Ovary (tissue), 10 donors: ENCODE measurements at places on chromosomes 1 and 21.

DNA sequence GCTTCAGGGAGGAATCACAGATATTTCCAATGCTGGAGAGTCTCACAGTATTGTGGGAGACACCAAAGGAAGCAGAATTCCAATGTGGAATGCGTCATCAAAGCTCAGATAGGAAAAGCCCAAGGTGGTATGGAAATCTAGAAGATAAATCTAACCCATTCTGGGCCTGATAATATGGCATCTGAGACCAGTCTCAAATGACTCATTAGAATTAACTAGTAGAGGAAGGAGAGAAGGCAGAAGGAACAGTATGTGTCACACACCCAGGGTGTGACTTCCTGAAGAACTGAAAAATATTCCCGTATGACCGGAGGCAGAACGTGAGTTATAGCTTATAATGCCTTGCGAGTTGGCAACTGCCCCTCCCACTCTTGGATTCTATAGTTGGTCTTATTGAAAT, 499.2 kb downstream of the PLPP3 start:
- no peak for DNase-seq

GRCh38 chr1:174874331-174875053, 125.3 kb upstream of the CACYBP start:
- no peak for DNase-seq

- DNase-seq, result peak; percentile 72
These were observed 6.4 kb upstream of the C1orf159 start for GRCh38 chr1:1122078-1122811.

- no peak for DNase-seq
These were observed 63.0 kb upstream of the PRDX6 start for GRCh38 chr1:173414136-173414535.

GRCh38 chr1:87449348-87449963, 120.8 kb downstream of the LMO4 start:
- no peak for DNase-seq

DNA sequence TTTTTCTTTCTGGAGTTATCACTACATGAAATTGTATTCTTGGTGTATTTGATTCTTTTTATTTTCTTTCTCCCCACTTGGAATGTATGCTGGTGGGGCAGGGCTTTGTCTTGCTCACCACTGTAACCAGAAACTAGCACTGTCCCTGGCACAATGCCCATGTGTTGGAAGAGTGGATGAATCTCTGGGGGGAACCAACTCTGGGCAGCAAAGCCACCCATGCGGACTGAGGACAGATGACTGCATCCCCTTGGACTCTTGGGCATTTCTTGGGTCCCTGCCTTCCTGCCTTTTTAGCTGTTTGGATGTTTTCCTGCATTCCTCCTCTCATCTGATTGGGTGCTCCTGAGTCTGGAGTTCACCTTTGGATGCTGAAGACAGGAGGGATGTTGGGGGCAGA, 6.1 kb downstream of the CYP4B1 start:
- no peak for DNase-seq

- peak; percentile 57 for DNase-seq
These were observed 59.2 kb downstream of the ABCA4 start for GRCh38 chr1:94061513-94062443.

DNA sequence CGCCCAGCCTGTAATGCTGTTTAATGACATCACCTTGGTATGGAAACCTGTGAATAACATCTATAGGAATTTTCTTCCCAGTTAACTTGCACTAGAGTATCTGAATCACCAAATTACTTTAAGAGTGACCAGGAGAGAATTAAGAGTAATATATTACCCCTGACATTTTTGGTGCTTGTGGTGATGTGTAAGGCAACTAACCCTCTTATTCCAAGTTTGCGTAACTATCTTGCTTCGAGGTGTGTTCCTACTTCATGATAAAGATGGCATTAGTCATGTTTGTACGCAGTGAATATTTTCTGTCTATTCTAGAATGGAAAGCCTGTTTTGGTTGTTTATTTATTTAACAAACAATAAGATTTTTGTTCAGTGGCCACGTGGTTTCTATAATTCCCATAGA, 131.3 kb downstream of the ZP4 start:
- no peak for DNase-seq

DNA sequence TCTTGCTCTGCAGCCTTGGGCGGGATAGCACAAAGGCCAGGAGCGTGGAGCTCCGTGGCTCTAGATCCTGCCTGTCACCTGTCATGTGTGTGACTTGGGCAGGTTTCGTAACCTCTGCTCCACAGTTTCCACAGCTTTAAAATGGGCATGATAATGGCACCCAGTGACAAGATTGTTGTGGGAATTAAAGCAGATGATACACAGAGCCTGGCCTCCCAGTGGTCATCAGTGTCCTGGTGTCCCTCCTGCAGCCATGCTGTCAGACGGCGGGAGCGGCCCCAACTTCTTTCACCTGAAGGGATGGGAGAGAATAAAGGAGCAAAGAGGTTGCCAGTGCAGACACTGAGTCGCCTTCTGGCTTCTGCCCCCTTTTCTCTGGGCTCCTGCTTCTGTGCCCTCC, 61.5 kb downstream of the SLC37A1 start:
- no peak for DNase-seq

- DNase-seq, result no peak
These were observed 1587.3 kb downstream of the NCAM2 start for GRCh38 chr21:22585558-22585957.

DNA sequence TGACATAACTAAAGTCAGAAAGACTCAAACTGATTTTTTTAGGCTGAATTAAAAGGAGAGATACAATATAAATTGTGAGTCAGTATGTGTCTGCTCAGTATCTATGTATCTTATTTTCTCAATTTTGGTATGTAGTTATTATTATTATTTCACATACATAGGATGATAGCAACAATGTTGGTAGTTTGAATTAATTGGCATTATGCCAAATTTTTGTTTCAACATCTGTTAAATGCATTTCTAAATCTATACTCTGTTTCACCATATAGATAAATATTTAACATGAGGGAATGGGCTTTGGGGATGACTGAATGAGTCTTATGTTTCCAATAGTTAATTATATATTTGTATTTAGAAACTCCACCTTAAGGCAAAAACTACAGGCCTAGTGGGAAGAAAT, 12.6 kb upstream of the HMCN1 start:
- no peak for DNase-seq

DNA sequence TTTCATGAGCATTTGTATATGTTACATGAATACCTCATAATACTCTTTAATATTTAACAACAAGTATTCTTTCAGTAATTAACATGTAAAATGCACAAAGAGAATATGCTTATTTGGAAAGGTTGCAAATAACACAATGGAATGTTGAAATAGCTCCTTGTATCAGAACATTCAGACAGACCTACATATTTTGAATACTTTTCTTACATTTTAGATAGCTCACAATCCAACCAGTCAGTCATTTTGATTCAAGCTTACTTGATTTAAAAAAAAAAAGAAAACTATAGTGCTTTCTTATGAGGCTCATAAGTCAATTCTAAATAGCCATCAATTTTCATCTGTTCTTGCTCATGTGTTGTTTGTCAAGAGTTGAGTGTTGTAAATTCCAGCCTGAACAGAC, 518.8 kb downstream of the ADGRL2 start:
- no peak for DNase-seq

DNA sequence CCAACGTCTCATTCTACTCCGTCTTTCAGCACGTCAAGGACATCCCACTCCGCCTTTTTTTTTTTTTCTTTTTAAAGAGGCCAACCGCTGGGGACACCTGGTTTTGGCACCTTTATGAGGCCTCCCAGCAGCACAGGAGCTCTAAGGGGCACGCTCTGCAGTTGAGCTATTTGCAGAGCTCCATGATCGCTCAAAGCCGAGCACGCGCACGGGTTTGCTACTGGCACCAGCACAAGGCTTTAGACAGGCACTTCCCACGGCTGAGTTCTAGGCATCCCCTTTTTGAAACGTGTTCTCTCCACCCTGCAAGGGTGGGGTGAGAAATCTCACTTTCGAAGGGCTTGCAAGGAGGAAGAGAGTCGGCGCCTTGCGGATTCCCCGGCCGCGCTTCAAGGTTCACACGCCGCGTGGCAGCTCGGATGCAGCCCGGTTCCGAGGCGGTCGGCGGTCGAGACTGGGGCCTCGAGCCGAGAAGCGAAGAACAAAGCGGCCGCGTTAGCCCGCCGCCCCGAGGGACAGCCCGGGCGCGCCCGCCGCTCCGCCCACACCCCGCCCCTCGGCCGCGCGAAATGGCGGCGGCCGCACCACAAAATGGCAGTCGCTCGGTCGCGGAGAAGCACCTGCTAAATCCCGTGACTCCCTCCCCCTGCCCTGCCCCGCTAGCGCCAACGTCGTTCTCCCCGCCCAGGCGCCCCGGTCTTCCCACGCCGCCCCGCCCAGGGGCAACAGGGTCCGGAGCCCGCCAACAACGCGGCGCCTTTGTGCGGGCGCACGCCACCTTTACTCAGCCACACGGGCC, 12.9 kb upstream of the SPEN start:
- DNase-seq, result peak; percentile 88

DNA sequence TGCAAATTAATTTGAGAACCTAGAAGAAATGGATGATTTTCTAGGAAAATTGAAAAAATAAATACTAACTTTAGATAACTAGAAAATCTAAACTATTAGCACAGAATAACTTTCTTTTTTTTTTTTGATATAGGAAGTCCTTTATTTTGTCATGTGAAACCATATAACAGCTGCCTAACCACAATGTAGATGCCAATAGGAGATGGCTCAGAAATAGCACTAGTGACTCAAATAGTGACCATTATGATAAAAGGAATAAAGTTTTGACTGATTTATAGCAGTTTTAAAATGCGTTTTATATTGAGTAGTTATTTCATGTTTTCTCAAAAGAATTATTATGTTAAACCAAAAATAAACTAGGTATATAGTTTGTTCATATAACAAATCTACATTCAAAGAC, 158.0 kb upstream of the CACYBP start:
- no peak for DNase-seq

GRCh38 chr1:22547818-22548462, 15.3 kb upstream of the EPHA8 start:
- no peak for DNase-seq

GRCh38 chr1:63902844-63903589, 129.2 kb downstream of the ROR1 start:
- DNase-seq, result no peak

GRCh38 chr1:64235181-64235580, 31.8 kb downstream of the UBE2U start:
- DNase-seq, result no peak

- no peak for DNase-seq
These were observed 313.6 kb downstream of the HHIPL2 start for GRCh38 chr1:222234351-222234750.

DNA sequence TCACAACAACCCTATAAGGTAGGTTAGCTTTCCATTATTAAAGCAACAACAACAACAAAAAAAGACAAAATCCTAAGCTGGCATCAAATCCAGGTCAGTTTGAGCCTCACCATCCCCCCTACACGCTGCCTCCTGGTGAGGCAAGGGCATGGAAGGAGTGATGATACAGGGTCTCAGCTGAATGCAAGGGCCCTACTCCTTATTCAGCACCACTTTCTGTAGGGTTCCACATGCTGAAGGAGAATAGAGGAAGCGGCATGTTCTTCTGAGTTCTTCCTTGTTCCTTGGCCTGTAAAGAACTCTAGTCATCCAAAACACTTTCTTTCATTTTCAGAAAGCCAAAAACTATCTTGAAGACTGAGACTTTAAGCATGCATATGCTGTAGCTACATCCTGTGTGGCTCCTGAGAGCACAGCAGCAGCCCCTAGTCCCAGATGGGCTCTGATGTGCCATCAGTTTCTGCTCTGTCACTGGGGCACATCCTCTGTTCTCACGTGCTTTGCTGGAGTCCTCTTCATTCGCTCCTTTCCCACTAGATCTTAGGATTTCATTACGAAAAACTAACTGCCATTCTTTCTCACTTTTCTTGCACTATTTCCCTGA, 6.2 kb downstream of the ILDR2 start:
- DNase-seq, result no peak

GRCh38 chr1:55272994-55273393, 57.8 kb upstream of the USP24 start:
- no peak for DNase-seq
